Central memory CD4-positive, alpha-beta T cell (primary cell): ENCODE measurements at places on chromosomes 6 and 20.

GRCh38 chr20:54218470-54218869, 10.6 kb downstream of the PFDN4 start:
- DNase-seq = no peak

DNA sequence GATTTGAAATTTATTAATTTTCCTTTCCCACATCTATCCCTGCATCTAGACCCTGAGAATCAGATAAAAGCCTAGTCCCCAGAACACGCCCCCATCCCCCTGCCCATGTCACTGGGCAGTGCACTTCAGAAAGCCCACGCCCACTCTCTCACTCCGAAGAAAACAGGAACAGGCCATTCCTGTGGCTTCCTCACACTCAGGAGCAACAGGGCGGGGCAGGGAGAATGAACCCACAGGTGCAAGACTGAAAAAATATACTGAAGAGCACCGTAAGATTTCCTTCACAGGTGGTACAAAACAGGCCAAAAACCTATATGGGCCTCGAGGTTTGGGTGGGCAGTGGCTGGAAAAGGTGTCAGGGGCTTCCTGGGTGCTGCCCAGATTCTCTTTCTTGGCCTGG, 3.4 kb downstream of the OXT start:
- no peak for DNase-seq

GRCh38 chr20:23048283-23049200, 930 bp downstream of the THBD start:
- DNase-seq = no peak

DNA sequence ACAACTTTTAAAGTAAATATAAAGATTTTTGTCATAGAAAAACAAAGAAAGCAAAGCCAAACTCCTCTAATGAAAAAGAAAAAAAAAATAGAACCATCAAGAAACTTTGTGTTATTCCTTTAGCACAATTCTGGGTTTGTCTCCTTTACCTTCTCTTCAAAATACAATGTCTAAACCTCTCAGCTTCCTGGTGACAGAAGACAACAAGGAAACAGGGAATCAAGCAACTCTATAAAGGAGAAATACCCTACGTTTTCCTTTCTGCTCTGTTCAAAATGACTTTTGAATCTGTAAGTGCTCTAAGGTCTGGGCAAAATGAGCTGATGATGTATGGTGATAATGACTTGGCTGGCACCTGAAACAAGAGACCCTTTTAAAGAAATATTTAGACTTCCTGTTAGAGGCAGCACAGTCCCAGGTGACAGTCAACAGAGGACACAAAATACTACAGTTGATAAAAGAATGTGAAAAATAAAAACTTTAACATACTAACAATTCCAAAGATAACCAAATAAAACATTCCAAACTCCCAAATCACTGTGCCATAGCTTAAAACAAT, 101.4 kb downstream of the PRDM1 start:
- no peak for DNase-seq

- DNase-seq = no peak
Measured at GRCh38 chr6:39684790-39685488, 40.3 kb downstream of the KIF6 start.

DNA sequence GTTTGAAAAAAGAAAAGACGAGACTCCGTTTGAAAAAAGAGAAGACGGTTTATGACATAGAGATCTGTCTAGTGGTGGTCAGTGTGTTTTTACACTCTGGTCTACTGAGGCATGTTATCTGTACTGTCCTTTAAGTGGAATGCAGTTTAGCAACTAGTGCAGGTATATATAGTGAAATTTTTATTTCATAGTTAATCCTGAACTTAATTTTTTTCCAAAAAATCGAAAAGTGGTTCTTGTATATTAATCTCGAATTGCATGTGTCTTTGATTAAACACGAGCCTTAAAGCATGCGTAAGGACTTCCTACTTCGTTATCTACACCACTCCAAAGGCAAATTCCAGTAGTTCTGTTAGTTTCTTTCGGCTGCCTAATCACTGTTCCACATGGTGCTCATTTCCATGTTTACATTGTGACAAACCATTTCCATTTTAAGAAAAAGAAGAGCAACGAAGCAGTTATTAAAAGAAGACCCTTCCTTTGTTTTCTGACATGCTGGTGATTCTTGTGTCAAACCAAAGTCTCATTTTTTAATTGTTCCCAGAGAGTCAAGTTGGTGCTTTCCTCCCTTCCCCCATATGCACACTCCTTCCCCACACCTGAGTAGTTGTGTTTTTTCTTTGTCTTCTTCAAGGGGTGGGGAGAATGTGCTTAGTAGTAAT, 2.3 kb downstream of the SNX9 start:
- no peak for DNase-seq

- DNase-seq = no peak
Measured at GRCh38 chr6:20340068-20340848, 61.4 kb upstream of the E2F3 start.

- no peak for DNase-seq
Measured at GRCh38 chr6:15709651-15710269, 46.9 kb upstream of the DTNBP1 start.

- DNase-seq = no peak
Measured at GRCh38 chr6:83430611-83431544, at the start of gene ME1. Gene ME1, minus strand, starts transcription at chr6:83431051. Its CDS starts 97 bp downstream, at chr6:83430954.

DNA sequence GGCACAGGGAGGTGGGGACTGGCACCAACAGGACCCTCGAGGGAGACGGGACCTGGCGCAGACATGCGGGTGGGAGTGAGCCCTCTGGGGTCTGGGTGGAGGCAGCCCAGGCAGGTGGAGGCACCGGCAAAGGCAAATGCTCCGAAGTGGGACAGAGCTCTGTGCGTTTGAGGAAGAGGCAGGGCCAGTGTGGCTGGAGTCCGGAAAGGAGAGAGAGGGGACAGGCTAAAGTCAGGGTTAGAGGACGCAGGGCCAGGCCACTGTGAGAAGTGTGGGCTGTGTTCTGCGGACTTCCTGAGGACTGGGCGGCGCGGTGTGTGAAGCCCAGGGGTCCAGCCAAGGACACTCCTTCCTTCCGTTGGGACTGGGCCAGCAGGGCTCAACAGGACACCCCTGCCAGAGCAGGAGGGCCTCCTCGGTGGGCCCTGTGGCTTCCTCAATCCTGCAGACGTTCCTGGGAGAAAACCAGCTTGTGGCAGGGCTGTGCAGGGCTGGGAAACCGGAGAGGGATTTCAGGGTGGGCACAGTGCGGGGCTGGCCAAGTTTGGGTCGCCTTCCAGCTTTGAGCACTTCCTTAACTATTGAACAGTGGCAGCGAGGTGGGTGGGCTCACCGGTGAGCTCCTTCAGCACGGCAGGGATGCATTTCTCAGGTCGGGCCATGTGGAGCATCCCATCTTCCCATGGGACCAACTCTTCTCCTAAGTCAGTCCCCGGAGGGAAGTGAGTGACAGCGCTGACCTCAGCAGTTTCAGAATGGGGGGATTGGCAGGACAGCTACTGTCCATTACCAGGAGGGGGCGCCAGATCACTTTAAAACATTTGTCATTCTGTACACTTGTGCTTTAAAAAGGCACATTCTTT, 22.5 kb downstream of the MOCS3 start:
- peak; percentile 28 for DNase-seq

- DNase-seq = no peak
Measured at GRCh38 chr6:116557893-116558292, 4.3 kb downstream of the CALHM4 start.

DNA sequence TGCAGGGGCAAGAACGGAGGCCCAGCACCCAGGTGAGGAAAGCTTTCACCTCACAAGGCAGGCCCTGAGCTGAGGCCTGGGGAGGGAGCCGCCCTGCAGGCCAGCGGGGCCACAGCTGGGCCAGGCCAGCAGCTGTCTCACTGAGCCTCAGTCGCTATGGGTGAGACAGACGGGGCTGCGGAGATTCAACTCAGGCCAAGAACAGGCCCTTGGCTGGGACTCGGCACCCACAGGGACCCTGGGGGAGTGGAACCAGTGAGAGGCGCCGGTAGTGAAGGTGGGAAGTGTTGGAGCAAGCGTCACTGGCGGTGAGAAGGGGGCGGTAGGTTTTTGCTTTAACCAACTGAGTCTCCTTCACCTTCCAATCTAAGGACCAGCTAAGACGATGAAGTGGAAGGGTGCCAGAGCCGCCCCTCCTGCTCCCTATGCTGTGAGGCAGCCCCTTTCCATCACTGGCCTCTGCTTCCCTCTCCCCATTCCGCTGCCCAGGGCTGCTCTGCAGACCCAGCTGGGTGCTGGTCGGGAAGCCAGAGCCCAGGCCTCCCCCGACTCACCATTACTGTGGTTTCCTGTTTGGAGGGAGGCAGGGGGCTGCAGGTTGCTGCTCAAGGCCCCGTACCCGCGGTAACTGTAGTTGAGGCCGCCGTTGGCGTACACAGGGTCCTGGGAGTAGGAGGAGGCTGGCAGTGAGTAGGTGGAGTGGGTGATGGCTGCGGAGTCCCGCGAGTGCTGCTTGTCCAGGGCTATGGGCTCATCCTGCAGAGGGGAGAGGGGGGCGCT, 93.7 kb downstream of the ASXL1 start:
- no peak for DNase-seq

- DNase-seq = no peak
Measured at GRCh38 chr6:106188104-106188794, 102.1 kb downstream of the PRDM1 start.

DNA sequence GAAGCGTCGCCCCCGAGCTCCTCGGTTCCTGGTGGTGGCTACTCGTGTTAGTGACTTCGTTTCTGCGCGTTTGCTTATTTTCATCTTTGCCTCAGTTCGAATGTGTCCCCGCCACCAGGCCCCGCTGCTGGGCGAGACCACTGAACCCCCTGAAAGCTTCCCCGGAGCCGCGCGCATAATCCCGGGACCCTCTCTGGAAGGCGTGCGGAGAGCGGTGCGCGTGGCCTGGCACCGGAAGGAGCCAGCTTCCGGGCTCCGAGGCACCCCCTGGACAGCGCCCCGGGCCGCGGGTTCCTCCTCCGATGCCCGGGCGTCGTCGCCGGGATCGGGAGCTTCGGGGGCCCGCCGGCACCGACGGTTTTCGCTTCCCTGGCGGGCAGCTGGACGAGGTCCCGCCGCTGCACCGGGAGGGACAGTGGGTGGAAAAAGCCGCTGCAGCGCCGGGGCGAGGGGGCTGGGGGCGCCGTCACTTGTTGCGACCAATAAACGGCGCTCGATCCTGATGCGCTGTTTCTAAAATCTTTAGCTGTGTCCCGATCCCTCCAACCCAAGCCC, 643 bp upstream of the SLC35D3 start:
- DNase-seq = no peak

GRCh38 chr6:129181001-129181400, 298.1 kb downstream of the LAMA2 start:
- no peak for DNase-seq

DNA sequence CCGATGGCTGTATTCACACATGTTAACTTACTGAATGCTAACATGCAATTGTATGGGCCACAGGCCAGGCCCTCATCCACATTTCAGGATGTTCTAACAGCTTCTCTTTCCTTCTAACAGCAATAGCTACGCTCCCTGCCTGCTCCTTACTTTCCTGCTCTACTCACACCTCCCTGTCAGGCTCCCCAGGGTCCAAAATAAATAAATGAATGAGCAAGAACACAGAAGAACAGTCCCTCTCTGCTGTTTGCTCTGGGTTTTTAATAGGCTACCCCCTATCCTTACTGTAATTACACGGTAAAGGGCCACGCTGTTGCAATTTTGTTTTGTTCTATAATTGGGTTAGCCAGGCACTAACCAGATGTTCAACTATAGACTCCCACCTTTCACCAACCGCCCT, 135.6 kb downstream of the GMDS start:
- DNase-seq = no peak

GRCh38 chr20:20446425-20447015, 78.6 kb downstream of the INSM1 start:
- no peak for DNase-seq

DNA sequence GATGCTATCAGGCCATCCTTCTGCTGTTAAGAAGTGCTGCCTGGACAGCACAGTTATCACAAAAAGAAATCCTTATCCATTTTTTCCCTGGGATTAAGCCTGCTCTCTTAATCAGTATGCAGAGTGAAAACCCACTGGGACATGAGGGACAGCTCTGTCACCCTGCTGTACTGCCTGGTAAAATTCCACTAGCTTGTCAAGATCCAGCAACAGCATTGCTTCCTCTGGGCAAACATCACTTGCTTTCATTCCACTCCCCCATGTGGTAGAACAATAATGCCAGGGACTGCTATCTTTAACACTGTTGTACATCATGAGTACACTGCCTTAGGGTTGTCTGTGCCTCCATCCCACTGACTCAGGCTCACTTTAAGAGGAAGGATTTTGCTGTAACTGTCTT, 331.3 kb downstream of the KIF16B start:
- no peak for DNase-seq

GRCh38 chr6:128757961-128758360, 125.0 kb upstream of the LAMA2 start:
- DNase-seq = no peak

DNA sequence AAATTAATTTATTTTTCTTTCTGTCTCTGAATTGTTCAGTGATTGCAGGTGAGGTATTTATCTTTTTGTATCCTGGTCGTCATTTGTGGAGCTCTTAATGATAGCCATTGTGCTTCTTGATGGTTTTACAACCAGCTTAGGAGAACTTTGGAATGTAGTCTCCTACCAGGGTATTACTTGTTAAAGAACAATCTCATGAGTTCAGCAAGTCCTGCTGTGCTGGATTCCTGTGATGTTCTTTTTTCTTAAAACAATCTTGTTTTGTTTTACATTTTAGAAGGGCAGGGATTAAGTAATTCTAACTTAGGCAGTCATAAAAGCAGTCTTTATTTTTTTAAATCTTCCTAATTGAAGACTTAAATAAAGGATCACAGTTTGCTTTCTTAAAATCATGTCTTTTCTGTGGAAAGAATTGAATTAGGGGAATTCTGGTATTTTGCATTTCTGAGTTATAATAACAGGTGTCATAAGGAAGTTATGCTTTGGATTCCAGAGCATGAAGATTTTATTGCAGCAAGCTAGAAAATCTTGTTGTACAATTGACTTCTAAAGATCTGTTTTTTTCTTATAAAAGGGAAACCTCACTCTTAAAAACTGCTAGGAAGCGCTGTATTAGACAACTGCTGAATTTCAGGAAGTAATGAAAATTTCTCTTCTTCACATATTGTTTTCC, 23.7 kb downstream of the RIOK1 start:
- no peak for DNase-seq

DNA sequence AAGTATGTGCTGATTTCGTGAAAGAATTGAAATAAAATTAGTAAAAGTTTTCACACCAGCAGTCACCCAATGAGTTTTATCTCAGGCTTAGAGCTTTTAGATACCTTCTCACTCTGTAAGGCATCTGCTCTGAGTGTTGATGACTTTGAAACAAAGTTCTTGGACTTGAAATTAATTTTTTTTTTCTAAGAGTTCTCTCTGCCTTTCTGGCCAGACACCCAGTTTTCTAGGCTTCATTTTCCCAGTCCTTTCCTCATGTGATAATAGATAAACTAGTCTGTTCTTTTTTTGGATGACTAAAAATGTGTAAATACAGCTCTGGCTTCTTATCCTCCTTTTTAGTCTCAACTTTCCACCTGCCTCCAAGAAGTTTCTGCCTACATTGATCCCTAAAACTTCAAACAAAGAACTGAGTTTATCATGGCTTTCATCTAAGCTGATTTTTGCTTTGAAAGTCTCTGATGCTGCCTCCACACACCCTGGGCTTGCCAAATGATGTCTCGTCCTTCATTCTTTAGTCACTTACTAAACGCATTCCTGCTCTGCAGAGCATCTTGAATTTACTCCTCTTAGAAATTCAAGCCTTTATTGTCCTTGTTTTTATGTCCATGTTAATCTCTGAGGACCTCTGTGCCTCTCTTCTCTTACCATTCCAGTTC, 32.7 kb downstream of the SLX4IP start:
- DNase-seq = no peak

GRCh38 chr6:34806738-34807453, 15.0 kb downstream of the BLTP3A start:
- DNase-seq = no peak

GRCh38 chr6:31193206-31193605, 22.7 kb upstream of the POU5F1 start:
- no peak for DNase-seq
